ENCODE measurements at places on chromosomes 5 and 9. TPM values are rescaled to one million over a fixed set of nuclear protein-coding genes. Genes with fewer than 3 reads are reported as not detected.
A peak's percentile ranks its signal among the peaks of the same experiment; 100 is the strongest.

DNA sequence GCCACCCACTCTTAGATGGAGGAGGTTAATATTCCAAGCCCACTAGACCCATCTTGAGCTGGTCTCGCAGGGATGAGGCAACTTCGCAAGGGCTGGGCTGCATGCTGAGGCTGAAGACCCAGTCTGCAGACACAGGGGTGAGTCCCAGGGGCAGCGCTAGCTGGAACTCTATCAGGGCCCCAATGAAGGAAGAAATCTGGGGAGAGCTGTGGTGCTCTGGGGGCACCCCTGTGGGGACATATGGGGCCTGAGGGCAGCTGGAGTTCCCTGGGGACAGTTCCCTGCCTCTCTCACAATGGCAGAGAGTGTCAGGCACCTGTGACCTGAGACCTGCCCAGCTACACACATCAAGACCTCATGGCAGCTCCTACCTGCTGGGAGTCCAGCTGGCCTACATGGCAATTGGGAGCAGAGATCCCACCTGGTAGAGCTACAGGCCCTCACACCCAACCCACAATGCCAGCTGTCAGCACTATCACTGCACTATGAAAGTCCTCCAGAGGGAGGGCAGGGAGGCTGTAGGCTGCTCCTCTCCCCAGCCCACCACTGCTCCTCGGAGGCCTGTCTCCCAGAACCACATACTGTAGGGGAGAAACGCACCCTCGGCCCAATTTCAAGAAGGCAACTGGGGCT is 202.2 kb downstream of the GABBR2 start:
- no peak for DNase-seq

DNA sequence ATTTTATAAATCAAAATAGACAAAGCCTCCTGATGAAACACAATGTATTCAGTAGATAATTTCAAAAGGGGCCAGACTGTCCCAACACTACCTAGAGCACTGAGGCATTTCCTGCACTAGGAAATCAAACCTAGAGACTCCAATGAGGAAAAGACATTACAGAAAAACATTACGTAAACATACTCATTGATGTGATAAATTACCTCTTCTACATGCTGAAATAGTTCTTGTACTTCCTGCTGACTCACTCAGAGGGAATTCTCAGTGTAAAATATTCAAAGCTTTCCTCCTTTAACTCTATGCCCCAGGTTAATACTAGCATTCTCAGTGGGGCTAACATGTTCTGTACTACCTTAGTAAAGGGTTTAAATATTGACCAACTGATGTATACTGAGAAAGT is 178.0 kb downstream of the ESM1 start:
- peak; percentile 87 for DNase-seq

- DNase-seq, result no peak
Observed at GRCh38 chr9:2267181-2267745, 252.1 kb downstream of the SMARCA2 start.

GRCh38 chr9:2465921-2466460 is 155.6 kb upstream of the VLDLR start:
- no peak for DNase-seq

- no peak for DNase-seq
Observed at GRCh38 chr9:28770827-28771226, 1197.5 kb upstream of the C9orf72 start.

- no peak for DNase-seq
Observed at GRCh38 chr5:18771097-18771610, 1136.9 kb downstream of the TAF11L14 start.

GRCh38 chr5:150112201-150113046 is 26.1 kb upstream of the CSF1R start:
- DNase-seq, result peak; percentile 44

GRCh38 chr9:3660936-3661335 is 135.1 kb upstream of the RFX3 start:
- no peak for DNase-seq

- no peak for DNase-seq
Observed at GRCh38 chr5:140696891-140697492, 3.3 kb upstream of the ZMAT2 start.

DNA sequence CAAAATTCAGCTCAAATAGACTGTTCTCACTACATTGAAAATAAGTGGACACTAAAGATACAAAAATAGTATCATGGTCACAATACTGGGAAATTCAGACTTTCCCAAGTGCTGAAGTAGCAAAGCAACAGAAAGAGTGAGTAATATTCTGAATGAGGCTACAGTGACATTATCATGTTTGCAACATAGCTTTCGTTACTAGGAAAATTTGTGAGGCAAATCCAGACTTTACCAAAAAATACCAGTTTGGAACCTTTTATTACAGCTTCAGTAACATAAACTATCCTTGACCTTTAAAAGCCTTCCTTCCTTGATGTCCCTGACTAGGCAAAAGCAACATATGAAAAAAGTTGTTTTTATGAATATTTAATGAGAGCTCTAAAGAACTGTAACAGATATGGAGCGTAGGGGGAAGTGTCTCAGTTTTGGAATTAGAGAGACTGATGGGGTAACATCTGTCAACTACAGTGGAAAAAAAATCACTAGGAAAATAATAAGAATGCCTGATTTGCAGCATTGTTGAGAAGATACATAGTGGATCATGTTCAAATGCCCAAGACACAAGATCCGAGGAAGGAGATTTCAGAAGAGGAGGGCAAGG is 312.9 kb downstream of the ADGRV1 start:
- DNase-seq, result peak; percentile 18

DNA sequence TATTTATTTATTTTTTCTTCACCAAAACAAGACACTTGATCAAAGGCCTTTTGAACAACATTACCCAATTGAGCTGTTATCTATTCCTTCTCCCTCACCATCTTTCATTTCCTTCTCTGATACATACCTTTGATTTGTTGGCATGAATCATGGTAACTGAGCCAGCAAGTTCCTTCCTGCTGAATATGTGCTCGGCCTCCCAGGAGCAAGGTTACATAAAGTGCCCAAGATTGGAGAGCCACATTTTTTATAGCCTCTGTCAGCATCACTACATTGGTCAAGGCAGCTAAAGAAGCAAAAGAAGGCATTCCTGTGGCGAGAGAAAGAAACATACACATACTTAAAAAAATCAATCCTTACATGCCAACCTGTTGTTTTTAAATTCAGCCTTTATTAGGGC is 369.6 kb downstream of the CYLC2 start:
- no peak for DNase-seq

DNA sequence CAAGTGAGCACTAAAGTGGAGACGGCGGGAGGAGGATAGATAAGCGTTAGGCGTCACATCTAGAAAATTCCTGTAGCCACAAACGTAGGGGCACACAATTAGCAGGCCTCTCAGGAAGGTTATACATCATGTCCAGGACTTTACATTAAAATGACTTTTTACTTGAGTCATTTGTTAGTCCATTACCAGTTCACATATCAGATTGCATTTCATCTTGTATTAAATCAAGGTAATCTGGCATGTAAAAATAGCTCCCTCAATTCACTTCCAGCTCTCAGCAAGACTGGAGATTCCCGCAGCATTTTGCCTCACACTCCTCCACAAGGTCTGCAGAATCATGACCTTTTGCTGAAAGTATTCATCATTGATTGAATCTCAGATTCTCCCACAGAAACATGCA is 118.8 kb downstream of the PRDM6 start:
- DNase-seq, result no peak

DNA sequence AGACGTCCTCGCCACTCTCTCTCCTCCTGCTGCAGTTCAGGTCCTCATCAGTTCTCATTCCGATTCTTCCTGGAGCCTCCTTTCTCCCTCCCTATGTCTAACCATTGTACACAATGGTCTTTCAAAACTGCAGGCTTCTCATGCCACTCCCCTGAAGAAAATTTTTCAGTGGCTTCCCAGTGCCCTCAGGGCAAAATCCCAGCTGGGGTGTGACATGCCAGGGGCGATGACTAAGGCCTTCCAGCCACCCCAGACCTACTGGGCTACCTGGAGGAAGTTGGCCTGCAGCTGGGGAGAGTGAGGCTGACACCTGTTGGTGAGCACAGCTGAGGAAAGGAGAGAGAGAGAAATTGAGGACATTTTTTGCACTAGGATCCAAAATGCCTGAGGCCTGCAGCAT is 65.2 kb downstream of the SREK1 start:
- DNase-seq, result no peak

DNA sequence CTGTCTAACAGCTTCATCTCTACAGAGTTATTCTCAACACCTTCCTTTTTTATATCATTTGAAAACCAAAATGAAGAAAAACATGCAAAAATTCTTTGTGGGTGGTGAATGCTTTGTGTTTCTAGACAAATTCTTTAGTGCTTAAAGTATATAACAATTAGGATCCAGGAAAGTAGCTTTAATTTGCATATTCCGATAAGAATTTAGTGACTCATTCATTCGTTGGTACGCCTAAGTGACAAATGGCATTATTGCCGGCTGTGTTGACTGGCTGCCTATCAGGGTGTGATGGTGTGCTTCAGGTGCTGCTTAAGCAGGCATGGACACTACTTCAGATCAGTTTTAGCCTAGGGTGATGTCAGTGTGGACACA is 35.2 kb downstream of the LMNB1 start:
- peak; percentile 41 for DNase-seq

- DNase-seq, result no peak
Observed at GRCh38 chr9:118459913-118460312, 755.7 kb downstream of the TLR4 start.

DNA sequence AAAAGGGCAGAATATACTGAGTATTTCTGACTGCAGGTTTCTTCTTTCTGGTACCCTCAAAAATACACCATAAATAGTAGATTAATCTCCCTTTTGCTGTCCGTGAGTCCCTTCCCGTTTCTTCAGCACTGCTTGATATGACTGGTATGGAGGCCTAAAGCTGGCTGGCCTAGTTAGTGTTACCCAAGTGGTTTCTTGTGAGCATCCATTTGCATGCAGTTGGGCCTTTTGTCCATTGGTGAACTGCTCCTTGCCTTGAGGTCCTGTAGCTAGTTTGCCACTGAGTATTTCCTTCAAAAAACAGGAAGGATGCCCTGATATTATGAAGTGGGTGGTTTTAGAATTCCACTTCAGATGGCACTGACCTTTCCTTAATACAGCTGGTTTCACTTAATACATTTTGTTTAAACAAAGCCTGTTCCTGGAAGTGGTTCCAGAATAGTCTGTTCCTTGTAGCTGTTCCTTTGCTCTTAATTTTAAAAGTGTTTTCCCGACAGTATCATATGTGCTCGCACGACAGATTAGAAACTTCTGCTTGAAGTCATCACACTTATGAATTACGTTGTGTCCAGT is 40.0 kb upstream of the ABL1 start:
- DNase-seq, result peak; percentile 14

- DNase-seq, result peak; percentile 4
Observed at GRCh38 chr5:138179277-138179857, 455 bp downstream of the KIF20A start.

GRCh38 chr9:35682520-35683315 is 7.0 kb downstream of the TPM2 start:
- no peak for DNase-seq

The ZNF484 gene
- 15.4 TPM for total RNA-seq

The FOXD4L6 gene
- total RNA-seq, result under 0.01 TPM

The GDA gene
- 0.19 TPM for total RNA-seq

The EIF4EBP3 gene
- 0.37 TPM for total RNA-seq

The FGFR4 gene
- 2.6 TPM for total RNA-seq

The EIF4E1B gene
- not detected for total RNA-seq

The ZNF618 gene
- total RNA-seq, result 19.5 TPM

The C9orf152 gene
- not detected for total RNA-seq

The C9orf153 gene
- total RNA-seq, result 0.14 TPM

The ENTPD8 gene
- 0.34 TPM for total RNA-seq

The SLC6A3 gene
- total RNA-seq, result not detected

The SOX30 gene
- 0.09 TPM for total RNA-seq

The STPG3 gene
- total RNA-seq, result not detected

The BTNL8 gene
- 0.19 TPM for total RNA-seq
